Pancreas (tissue), 10 donors: ENCODE measurements at places on chromosomes 13 and 19. TPM values are rescaled to one million over a fixed set of nuclear protein-coding genes. Genes with fewer than 3 reads are reported as not detected.

FAM124A gene
- 1.6 TPM for total RNA-seq

ABCA7 gene
- 15.0 TPM for total RNA-seq

EBI3 gene
- total RNA-seq = not detected

ZNF587 gene
- total RNA-seq = 13.8 TPM

POSTN gene
- total RNA-seq = 7.6 TPM

LHB gene
- total RNA-seq = 6.6 TPM

INTS6 gene
- total RNA-seq = 39.5 TPM

PSG1 gene
- not detected for total RNA-seq

PCDH8 gene
- not detected for total RNA-seq

- DNase-seq = no peak
These were observed 100.6 kb downstream of the TNFRSF19 start for GRCh38 chr13:23670793-23671192.

- no peak for DNase-seq
These were observed 2.4 kb upstream of the SIGLEC9 start for GRCh38 chr19:51122112-51122981.

DNA sequence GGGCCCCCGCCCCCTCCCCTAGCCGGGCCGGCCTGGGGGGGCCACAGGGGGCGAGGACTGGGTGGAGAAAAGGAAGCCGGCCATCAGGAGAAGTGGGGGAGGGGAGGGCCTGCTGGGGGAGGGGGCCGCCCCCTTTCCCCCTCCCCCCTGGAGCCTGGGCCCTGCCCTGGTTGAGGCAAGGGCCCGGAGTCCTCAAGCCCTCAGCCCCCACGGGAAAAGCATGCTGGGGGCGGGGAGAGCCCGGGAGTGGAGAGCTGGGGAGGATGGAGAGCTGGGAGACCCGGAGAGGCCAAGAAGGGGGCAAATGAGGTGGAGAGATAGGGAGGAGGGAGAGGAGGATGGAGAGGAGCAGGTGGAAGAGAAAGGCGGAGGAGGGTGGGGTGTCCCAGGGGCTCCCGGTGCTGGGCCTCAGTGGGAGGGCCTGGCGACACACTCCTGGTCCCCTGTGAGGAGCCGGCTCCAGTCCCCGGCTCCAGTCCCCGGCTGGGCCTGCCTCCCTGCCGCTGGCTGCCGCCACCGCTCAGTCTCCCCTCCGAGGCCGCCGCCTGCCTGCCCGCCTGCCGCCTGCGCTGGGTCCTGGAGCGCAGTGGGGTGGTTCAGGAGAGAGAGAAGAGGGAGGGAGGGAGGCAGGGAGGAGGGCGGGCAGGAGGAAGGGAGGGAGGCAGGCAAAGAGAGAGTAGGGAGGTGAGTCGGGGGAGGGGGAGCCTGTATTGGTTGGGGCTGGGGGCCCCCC is at the start of gene GRIK5:
TSS of gene GRIK5 (minus strand) at position 588 of the 733 bp plus-strand sequence. CDS start 4,436 bp downstream, outside the sequence.
- DNase-seq = no peak

GRCh38 chr19:2477141-2477710 is 1.3 kb downstream of the GADD45B start:
- peak; percentile 51 for DNase-seq

- no peak for DNase-seq
These were observed 37.3 kb upstream of the TRPC4 start for GRCh38 chr13:37906880-37907279.

- DNase-seq = no peak
These were observed 1.4 kb upstream of the MEGF8 start for GRCh38 chr19:42323852-42324654.

DNA sequence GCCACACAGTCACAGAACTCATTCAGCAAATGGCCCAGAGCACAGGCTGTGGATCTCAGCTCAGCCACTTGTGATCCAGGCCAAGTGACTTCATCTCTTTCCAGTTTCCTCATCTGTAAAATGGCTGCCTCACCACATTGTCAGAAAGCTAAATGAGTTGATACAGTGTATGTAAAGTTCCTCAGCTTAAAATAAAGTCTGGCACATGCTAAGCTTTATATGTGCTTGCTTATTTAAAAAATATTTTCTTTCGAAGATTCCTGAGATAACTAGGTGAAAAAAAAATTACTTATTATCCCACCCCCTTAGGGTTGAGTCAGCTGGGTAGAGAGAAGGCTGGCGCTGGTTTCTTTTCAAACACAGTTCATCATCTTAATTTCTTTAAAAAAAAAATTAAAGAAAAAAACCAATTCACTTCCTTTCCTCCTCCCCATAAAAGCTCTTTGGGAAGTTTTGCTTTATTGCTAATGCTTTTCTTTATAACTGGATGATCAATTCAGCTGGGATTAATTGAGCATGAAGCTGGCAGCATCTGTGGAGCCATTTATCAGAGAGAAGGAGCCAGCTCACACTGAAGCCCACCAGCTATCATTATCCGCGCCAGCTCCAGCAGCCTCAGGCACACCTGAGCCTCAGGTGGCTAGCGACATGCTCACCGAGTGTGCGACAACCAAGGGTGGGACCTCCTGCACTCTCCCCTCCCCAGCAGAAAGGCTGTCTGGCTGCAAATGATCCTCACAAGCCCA is 354.9 kb downstream of the FOXO1 start:
- no peak for DNase-seq

GRCh38 chr13:49436890-49437289 is 7.0 kb downstream of the CAB39L start:
- no peak for DNase-seq

- no peak for DNase-seq
These were observed 678 bp downstream of the GARIN5B start for GRCh38 chr19:55362174-55362989.

- no peak for DNase-seq
These were observed 30.7 kb upstream of the LPAR6 start for GRCh38 chr13:48443442-48444208.

DNA sequence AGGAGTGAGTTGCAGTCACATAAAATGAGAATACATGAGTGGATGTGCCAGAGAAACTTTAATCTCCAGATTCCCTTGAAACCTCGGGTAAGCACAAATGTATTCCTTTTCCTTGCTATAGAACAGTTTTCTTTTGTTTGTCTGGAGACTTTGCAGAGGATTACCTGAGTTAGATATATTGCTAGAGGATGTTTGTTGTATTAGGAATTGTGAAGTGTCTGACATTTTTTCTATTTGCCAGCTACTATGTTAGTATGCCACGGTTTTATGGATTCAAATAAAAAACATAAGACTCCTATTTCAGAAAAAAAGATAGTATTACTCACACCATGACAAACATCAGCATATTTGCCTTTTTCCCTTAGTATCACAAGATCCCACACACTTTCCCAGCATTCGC is 844.9 kb upstream of the SLITRK5 start:
- no peak for DNase-seq

GRCh38 chr19:48417421-48417820 is 24.0 kb downstream of the GRIN2D start:
- no peak for DNase-seq

DNA sequence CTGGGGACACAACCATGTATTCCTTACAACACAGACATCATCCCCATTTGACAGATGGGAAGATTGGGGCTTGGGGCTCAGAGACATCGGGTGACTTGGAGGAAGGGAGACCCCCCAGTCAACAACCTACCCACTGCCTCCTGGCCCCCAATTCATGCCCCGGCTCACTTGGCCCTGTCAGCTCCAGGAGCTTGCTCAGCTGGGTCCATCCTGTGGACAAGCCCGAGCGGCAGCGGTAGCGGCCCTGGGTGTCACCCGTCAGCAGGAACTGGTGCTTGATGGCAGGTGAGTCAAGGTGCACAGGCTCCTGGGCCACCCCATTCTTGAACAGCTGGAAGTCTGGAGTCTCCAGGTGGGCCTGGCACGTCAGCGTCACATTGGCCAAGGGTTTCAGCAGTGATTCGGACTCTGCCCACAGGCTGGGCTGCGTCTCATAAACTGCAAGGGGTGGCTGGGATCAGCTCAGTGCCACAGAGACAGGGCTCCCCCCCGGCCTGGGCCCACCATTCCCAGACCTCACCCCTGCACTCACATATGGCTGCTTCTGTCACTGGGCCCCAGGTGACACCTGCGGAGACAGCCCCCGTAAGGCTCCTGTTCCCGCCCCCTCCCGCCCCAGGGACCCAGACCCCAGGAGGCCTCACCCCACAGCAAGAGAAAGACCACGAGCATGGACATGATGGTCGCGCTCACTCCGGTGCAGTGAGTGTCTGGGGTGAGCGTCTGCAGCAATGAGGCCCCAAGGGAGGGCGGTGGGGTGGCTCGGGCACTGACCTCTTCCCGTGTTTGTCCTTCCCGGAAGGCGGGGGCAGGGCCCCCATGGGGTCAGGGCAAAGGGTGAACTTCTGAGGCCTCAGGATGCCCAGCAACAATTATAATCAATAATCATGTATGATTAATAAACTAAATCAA is at the start of gene A1BG:
TSS of gene A1BG (minus strand) at position 733 of the 912 bp plus-strand sequence. CDS start at position 678, 55 bp downstream.
- no peak for DNase-seq

GRCh38 chr19:13633109-13633508 is 126.8 kb upstream of the CACNA1A start:
- no peak for DNase-seq

GRCh38 chr13:94994506-94994905 is 282.2 kb upstream of the SOX21 start:
- no peak for DNase-seq

DNA sequence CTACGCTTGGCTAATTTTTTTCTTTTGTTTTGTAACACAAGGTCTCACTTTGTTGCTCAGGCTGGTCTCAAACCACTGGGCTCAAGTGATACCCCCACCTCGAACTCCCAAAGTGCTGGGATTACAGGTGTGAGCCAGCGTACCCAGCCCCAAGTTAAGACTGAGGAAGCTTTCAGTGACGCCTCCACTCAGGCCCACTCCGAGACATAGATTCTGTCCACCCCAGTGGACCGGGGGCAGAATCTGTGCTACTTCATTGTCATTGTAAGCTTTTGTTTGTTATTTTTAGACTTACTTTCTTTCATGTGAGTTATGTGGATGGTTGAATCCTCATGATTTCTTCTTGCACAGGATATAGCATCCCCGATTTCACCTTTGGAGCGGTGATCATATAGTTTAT is 156.9 kb upstream of the TSHZ3 start:
- no peak for DNase-seq

- DNase-seq = peak; percentile 64
These were observed 9.2 kb downstream of the PGPEP1 start for GRCh38 chr19:18349524-18350128.

GRCh38 chr19:47376589-47377144 is 27.6 kb downstream of the DHX34 start:
- DNase-seq = no peak

- DNase-seq = peak; percentile 51
These were observed 460.0 kb downstream of the FOXO1 start for GRCh38 chr13:40206241-40207000.

DNA sequence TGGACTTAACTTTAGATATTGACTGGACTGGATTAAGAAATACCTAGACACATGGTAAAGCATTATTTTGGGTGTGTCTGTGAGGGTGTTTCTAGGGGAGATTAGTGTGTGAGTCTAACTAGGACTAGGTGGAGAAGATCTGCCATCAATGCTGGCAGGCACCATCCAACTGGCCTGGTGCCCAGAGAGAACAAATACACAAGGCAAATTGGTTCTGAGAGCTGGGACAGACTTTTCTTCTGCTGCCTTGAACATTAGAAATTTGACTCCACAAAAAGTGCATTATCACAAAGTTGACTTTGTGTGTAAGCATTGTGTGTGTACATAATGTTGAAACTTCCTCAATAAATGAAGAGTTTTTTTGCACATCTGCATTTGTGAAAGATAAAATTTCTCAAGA is 522.1 kb downstream of the SUCLA2 start:
- no peak for DNase-seq

DNA sequence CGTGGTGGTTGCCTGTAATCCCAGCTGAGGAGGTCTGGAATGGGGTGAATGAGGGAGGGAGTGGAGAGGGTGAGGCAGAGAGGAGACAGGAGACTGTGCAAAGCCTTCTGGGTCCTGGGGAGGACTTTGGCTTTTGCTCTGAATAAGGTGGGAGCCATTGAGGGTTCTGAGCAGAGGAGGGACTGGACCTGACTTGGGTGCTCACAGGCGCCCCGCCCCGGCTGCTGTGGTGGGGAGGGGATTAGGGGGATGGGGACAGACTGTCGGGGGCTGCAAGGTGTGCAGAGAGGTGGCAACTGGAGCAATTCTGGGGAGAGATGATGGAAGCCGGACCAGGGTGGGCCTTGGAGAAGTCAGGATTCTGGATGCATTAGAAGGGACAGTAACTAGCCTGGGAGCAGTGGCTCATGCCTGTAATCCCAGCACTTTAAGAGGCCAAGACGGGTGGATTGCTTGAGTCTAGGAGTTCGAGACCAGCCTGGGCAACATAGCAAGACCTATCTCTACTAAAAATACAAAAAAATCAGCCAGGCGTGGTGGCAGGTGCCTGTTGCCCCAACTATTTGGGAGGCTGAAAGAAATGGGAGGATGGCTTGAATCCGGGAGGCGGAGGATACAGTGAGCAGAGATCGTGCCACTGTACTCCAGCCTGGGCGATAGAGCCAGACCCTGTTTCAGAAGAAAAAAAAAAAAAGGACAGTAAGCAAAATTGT is 16.1 kb upstream of the NANOS3 start:
- peak; percentile 50 for DNase-seq

GRCh38 chr19:32268381-32268780 is 77.0 kb upstream of the ZNF507 start:
- DNase-seq = no peak

DNA sequence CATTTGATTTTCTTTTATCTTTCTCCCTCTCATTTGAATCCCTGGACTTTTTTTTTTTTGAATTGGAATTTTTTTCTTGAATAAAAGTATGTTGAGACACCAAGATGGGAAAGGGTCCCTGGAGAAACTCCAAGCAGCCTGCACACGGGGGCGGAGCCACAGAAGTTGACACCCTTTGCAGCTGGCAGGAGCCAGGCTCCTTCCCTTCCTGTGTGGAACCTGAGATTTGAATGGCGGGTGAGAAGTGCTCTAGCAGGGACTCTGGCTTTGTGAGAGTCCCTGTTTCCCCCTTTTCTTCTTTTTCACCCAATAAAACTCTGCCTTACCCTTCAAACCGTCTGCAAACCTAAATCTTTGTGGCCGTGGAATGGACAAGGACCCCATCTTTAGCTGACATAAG is 1381.0 kb upstream of the MIR17HG start:
- DNase-seq = no peak

- no peak for DNase-seq
These were observed 391.8 kb downstream of the FGF9 start for GRCh38 chr13:22062478-22063205.

DNA sequence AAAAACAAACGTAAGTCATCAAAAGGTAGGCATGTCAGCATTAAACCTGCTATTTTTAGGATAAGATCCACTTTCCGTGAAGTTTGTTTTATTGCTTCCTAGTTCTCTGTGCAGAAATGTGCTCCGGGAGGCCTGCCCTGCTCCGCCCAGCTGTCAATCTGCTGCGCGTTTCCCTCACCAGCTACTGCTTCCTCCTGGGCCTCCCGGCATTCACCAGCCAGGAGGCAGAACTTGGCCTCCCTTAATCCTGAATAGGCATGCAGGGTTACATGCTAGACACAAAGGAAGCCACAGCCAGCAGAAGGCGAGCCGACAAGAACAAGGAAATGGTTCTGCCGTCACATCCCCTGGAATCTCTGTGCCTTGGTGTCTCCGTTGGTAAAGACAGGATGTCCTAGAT is 386.2 kb downstream of the IRS2 start:
- no peak for DNase-seq

- peak; percentile 73 for DNase-seq
These were observed at the start of gene ZNF331 for GRCh38 chr19:53537521-53538377. Gene ZNF331, plus strand, starts transcription at chr19:53538145. Its CDS starts 31,232 bp downstream, at chr19:53569377.
